ENCODE measurements at places on chromosomes 1 and 21.

GRCh38 chr1:30906631-30907441 is 1.7 kb downstream of the SDC3 start:
- DNase-seq = no peak

DNA sequence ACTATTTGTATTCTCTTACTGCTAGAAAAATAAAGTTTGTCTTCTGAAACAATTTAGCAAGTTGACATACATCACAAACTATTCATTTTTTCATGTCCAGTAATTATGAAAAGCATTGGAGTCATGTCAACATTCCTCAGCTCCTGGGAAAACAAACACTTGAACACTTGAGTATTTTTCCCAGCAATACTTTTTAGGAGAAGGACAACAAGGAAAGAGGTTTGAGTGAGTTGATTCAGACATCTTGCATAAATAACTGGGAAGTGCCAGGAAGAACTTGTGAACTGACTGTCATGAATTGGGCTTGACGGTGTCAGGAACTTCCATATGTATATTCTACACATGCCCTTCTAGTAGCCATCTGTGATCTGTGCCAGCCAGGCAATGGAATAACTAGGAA is 195.6 kb downstream of the HMCN1 start:
- no peak for DNase-seq

- no peak for DNase-seq
Observed at GRCh38 chr21:45995686-45996179, 14.2 kb downstream of the COL6A1 start.

DNA sequence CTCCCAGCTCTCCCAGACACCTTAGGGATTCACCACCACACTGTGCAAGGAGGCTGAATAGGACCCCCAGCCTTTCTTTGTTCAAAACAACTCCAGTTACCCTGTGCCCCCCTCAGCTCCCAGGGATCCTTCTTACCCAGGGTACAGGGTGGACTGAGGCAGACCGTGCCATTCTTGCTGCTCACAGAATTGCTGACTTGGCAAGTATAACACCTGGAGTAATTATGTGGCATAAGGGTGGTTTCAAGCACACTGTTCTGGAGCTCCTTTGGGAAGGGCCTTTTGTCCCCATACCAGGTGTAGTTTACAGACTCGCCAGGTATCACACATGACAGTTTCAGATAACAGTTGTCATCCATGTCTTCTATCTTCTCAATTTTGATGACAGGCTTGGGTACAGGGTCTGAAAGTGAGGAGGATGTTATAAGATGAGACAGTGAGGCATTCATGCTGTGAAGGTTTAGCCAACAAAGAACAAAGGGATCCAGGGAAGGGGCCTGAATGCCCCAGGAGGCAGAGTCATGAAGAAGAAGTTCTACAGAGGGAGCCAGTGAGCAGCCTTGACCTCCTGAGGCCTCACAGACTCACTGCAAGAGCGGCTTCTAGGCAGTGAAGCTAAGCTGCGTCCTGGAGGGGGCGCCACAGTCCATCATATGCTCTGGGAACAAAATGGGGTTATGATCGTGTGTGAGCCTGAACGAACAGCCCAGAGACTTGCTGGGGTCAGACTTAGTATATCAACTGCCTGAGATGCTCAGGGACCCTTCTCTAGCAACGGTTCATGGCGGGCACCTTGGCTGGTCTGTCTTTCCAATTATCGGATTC is 30.3 kb downstream of the CD48 start:
- peak; percentile 9 for DNase-seq

GRCh38 chr1:202944438-202944921 is 13.6 kb downstream of the ADIPOR1 start:
- DNase-seq = no peak

- no peak for DNase-seq
Observed at GRCh38 chr1:7885513-7886404, 32.9 kb upstream of the UTS2 start.

- no peak for DNase-seq
Observed at GRCh38 chr1:39418236-39418635, 73.2 kb upstream of the BMP8A start.

- DNase-seq = no peak
Observed at GRCh38 chr1:207828046-207828445, 76.2 kb downstream of the CD46 start.

DNA sequence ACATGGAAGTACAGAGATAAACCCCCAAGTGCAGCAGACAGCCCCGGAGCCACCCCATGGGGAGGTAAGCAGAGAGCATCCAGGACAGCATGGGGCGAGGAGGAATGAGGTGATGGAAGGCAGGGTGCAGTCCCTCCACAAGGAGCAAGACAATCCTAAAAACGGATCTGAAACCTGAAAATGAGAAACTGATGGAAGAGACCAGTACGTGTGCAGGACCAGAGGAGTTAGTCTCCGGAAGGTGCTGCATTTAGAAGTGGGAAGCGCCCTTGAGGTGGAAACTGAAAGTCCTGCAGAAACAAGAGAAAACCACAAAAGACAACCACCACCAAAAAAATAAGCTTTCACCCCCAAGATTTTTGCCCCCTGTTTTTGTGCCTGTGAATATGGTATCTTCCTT is 17.4 kb upstream of the DDOST start:
- no peak for DNase-seq

DNA sequence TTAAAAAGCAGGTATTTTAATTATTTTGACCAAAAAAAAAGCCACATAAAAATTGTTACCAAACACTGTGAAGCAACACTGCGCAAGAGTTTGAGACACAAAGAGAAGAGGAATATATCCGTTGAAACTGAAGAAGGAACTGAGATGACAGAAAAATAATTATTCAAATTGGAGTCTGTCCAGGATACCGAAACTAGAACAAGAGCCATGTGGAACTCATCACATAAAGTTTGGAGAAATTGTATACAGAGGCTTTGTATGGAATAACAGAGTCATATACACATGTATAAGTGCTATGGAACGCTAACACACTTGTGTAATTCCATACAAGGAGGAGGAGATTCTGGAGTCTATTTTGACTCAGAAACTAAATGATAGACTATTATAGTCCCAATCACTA is 675.1 kb upstream of the ADGRL2 start:
- no peak for DNase-seq

DNA sequence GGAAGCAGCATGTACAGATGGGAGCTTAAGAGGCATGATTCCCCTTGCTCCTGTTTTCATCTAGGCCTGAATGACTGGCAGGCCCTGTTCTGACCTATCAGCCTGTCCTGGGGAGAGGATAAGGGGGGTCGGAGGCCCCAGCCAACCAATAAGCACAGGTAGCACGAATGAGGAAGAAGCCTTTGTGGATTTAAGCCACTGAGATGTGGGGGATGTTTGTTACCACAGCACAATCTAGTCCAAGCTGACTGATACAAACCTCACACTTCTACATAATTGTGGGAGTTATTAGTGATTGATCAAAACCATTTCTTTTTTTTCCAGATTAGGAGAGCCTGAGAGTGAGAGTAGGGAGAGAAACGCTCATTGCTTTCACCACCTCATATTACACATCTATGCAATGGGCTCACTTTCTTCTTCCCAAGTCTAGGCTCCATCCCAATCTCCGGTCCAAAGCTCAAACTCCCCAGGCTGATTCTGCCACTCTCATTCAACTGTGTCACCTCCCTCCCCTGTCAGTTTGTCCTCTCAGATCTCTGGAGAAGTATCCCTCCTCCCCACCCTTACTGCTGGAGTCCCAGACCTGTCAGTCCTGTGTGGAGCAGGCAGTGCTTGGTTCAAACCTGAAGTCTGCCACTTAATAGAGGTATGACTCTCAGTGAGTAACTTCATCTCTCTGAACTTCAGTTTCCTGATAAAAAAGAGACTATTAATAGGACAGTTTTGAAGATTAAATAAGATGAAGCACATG is 220.5 kb downstream of the PTPRU start:
- DNase-seq = no peak

Data from NCI-H748 treated with DMSO at 0.1 percent for 48 hours (cell line).